ENCODE measurements at places on chromosomes 6 and 20.

- DNase-seq, result peak; percentile 31
Measured at GRCh38 chr6:81023007-81023582, 729.4 kb downstream of the TENT5A start.

DNA sequence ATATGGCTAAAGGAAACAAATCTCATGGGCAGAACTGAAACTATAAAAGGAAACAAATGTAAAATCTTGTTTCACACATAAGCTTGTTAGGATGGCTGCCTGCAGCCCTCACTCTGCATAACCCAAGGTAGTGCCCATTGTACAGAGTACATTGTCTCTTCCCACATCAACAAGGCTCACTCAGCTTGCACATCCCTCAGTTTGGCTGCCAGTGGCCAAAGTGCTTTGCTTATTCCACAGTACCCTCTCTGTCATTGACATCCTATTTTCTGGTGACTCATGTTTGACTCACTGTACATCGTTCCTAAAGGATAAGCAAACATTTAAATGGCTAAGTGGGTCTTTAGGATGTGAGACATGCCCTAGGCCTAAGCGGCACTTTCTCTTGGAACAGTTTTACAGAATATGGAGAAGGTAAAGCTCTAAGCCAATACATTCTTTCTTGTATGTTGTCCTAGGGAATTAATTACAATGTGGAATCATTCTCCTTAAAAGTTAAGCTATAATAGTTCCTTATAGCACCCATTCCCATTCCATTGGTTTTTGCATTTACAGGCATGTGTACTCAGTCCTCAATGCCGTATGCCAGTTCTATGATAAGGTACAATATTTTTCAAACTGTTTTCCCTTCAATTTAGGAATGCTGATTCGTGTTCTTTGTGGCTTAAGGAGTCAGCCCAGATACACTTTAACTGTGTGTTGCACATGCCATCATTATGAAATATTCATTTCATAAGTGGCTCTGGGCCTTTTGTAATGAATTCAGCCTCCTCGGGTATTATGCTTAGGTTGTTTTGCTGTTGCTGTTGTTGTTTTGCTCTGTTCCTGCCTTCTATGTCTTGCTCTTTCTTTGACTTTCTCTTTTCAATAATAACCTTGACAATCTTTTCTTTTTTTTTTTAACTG lies 5.5 kb downstream of the ANKEF1 start:
- peak; percentile 80 for DNase-seq

GRCh38 chr6:6605873-6606272 lies 17.4 kb downstream of the LY86 start:
- no peak for DNase-seq

GRCh38 chr20:3786665-3787323 lies at the start of gene CENPB:
Gene CENPB, minus strand, starts transcription at chr20:3786740. Its CDS starts 257 bp downstream, at chr20:3786483.
- DNase-seq, result peak; percentile 84

DNA sequence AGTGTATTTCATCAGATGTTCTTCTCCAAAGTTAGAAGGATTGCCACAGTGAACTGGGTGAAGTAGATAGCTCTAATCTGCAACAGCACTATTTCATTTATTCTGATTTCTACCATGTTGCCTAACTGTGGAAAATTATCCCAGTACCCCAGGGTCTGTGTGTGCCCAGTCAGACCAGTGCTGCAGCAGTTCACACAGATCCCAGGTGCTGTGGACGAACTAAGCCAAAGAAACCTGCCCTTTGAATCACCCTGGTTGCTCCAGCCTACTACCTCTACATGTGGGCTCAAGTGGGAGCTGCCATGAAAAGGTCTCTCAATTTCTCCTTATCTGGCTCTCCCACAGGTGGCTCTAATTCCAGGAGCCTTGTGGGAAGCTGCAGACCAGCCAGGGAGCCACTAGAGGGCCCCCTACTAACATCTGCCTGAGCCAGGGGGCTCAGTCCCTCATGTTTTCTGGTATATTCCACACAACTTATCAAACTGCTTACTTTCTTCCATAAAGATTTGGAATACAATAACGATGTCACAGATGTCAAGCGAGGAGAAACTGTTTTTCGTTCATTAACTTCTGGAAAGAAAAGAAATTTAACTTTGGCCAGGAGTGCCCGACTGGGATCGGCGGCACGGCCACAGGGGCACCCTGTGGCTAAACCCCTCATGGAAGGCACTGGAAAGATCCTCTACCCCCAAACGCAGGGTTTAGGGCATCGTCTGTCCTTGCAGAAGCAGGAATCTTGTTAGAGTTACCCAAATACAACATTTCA lies 31.6 kb upstream of the LY86 start:
- DNase-seq, result peak; percentile 74

DNA sequence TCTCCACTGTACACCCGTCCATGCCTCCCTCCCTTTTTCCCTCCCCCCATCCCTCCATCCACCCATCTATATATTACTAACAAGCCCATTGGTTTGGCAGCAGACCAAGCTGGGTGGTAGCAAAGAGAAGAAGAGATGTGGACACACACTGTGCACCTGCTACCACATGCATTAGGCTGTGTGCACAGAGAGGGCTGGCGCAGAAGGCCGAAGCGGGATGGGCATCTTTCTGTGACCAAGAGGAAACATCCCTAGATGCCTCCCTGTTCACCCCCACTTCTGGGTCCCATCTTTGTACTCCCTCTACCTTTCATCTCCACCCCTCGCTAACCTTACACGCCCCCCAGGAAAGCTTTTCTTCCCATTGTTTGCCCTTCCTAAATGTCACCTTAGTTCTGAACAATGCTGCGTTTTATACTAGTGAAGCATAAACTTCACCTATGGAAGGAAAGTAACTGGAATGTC lies 64.9 kb upstream of the AFDN start:
- DNase-seq, result no peak

GRCh38 chr6:1215023-1215422 lies 96.9 kb upstream of the FOXQ1 start:
- DNase-seq, result no peak

- no peak for DNase-seq
Measured at GRCh38 chr6:686497-686896, 6.4 kb downstream of the EXOC2 start.

GRCh38 chr6:52517502-52518278 lies 59.2 kb downstream of the TRAM2 start:
- peak; percentile 93 for DNase-seq

GRCh38 chr6:13404892-13405254 lies 76.5 kb upstream of the TBC1D7 start:
- no peak for DNase-seq

DNA sequence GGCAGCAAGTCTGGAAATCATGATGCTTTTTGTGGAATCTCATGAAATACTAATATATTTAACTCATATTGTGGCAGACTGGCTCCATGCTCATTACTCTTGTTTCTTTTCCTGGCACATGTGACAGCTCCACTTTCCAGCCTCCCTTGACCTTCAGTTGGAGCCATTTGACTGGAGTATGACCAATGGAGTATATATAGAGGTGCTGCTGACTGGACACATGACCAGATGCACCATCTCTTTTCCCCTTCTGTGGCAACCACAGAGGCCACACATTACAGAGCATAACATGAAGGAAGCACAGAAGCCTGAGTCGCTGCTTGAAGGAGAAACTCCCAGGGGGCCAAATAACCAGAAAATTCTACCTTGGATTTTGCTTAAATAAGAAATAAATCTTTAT lies 77.4 kb downstream of the MKKS start:
- DNase-seq, result no peak

DNA sequence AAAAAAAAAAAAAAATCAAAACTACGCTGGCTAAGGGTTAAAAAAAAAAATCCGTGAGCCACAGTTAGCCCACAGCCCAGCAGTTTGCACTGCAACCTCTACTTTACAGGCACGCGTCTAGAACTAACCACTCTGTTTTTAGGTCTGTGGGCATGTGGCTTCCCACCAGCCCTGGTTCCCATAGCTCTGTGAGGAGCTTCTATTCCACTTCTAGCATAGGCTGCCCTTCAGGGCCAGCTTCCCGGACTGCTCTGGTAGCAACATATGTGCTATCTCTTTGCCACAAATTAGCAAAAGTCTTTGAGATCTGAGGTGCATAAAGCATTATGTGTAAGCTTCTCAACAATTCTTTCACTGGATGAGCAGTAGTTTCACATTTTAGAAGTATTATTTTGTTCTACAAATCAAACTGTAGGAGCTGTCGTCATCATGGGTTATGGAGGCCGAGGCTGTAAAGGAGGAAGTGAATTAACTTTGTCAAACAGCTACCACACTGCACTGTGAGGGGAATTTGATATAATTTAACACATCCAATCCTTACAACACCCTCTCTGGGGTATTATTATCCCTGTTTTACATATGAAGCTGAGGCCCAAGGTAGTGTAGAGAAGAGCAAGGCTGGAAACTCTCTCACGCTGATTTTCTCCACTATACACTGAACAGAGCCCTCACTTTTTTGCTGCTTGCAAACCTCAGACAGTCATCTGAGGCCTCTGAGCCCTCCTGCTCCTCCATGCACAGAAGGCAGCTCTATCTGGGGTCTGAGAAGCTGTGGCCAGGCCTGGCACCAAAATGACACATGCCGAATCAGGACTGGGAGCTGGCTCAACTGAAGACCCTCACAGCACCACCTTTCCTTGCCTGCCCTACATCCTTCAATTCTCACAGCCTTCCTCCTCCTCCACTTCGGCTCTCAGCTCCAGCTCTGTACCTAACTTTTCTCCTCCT lies 35.4 kb downstream of the MAN1A1 start:
- no peak for DNase-seq

- DNase-seq, result no peak
Measured at GRCh38 chr6:127951172-127951917, 50.5 kb upstream of the THEMIS start.

DNA sequence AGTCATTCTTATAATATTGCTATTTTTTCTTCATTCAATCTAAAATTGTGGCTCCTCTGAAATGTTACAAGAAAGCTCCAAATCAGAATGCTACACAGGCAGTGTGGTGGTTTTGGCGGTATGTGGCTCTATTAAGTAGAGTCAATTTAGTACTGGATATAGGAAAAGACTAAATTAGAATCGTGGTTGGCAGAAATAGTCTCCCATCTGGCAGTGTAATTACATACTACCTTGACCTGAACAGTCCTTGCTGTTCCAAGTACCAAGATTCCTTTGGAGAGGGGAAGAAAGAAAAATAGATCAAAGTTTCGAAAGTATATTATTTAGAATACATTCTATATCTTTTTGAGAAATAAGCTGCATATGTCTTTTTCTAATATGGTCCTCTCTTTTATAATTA lies 78.2 kb downstream of the C6orf118 start:
- no peak for DNase-seq

- DNase-seq, result no peak
Measured at GRCh38 chr6:167846997-167847606, 20.4 kb downstream of the AFDN start.

- DNase-seq, result no peak
Measured at GRCh38 chr20:1298888-1299511, 29.9 kb downstream of the SDCBP2 start.

- no peak for DNase-seq
Measured at GRCh38 chr20:16189371-16189770, 383.9 kb downstream of the KIF16B start.

- DNase-seq, result no peak
Measured at GRCh38 chr20:15496501-15497039, 1076.7 kb downstream of the KIF16B start.

DNA sequence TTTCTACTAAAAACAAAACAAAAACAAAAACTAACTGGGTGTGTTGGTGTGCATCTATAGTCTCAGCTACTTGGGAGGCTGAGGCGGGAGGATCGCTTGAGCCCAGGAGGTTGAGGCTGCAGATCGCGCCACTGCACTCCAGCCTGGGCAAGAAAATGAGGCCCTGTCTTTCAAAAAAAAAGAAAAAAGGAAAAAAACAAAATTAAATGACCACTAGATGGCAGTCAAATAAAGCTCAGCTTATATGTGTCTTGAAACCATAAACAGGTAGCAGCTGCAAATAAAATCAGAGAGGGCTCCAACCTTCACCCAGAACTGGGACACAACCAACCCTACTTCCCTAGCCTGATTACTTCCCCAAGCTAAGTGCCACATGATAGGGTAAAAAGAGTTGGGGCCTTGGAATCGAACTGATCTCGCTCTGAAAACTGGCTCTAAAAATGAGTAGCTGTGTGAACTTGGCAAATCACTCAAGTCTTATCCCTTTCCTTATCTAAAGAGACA lies 67.1 kb upstream of the ADGRF4 start:
- peak; percentile 59 for DNase-seq

- no peak for DNase-seq
Measured at GRCh38 chr6:17492350-17492749, 99.0 kb downstream of the CAP2 start.

DNA sequence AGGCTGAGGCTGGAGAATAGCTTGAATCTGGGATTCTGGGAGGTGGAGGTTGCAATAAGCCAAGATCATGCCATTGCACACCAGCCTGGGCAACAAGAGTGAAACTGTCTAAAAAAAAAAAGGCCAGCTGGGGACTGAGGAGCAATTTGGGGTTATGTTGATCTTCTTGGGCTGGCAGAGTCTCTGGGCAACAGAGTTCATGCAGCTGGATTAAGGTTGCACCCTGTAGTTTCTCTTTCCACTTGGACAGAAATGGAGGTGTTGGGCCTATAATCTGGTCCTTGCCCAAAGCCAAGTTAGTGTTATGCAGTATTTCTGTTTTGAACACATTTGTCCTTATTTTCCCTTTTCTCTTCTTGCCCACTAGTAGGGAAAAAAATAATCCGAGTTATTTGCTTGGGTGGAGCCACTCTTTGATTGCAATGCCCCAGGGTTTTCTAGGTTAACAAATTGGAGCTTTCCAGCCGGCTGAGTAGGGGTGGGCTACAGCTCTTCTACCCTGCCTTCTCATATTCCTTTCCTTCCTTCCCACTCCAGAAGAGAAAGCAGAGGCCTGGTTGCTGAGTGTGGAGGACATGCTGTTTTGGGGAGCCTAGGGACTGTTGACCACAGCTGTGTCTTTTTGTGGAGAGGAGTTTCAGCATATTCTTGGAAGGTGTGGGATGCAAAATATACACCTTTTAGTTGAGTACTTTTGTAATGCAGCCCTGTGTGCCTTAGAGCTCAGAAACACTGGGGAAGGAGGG lies 213.9 kb downstream of the SOX4 start:
- no peak for DNase-seq

DNA sequence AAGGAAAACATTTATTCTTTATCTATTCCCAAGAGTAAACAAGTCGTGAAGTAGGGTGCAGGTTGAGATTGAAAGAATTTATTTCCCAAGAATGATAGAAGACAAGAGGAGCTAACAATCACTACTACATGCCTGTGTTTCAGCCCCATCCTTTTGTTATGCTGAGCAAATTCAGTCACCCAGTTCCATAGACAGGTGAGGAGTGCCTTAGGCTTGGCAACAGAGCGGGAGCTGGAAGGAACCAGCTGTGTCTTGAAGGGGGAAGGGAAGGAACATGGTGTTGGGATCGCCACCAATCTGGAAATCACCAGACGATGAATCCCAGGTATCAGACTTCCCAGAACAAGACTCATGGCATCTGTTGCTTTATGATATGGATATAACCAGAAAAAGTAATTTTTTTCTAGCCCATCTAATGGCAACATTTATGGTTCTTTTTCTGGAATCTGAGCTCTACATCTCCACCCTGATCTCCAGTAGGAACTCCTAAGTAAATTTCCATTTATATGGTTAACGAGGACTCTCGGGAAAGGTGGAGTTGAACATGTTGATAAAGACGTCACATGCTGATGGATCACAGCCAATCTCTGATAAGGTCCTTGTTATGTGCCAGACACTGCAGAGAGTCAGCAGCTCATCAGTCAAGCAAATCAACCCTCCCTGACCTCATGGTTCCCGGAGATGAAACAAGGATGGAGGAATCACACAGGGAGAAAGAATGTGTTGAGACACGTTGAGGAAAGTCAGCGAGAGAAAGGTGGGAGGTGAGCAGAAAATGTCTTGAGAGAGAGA lies 344.9 kb downstream of the SMOC2 start:
- no peak for DNase-seq

All from MCF 10A (cell line).